ENCODE measurements at places on chromosomes 7 and 10. TPM values are rescaled to one million over a fixed set of nuclear protein-coding genes. Genes with fewer than 3 reads are reported as not detected.

Gene ELMO1
- 25.7 TPM for total RNA-seq

- H3K4me1 ChIP-seq: peaks cover 7% of the 10 kb centered on the region
- peaks cover 2% of the 10 kb centered on the region for H3K36me3 ChIP-seq
- no peak overlapping the region for H3K27ac ChIP-seq
- DNase-seq: no peak
- no peaks in the 10 kb centered on the region for H3K27me3 ChIP-seq
These were observed 210.6 kb downstream of the TNS3 start for GRCh38 chr7:47371317-47371716.

Gene OR9A2
- total RNA-seq: not detected

DNA sequence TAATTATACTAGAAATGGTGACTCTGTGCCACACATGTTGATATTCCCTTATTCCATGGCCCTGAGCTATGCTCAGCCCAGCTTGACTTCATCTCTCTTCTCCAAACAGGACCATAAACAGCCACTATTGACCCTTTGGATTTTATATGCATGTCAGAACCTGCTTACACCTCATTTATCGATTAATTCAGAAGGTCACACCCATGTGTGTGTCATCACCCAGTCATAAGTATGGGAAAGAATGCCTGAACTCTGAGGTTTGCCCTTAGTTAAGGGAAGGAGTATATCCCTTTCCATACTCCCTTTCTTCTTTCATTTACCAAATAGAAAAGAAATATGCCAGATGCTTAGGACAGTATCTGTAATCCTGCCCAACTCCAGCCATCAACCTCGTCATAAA is 602.3 kb downstream of the SORCS3 start:
- H3K4me3 ChIP-seq: no peak overlapping the region
- no peaks in the 10 kb centered on the region for H3K4me1 ChIP-seq
- no peaks in the 10 kb centered on the region for H3K36me3 ChIP-seq
- no peaks in the 10 kb centered on the region for H3K27me3 ChIP-seq

Gene SEMA3D
- total RNA-seq: 0.88 TPM

DNA sequence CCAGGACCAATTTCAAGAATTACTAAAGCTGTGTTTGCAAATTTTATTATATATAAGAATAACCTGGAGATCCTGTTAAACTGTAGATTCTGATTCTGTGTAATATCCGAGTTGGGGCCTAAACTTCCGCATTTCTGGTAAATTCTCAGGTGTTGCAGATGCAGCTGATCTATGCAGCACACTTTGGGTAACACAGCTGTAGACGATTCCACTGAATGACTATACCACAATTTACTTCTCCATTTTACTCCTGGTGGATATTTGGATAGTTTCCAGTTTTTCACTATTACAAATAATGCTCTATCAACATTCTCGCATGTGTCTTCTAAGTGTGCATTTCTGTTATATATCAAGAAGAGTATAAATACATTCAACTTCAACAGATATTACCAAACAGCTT is 7.5 kb downstream of the GDI2 start:
- no peaks in the 10 kb centered on the region for H3K36me3 ChIP-seq
- no peak overlapping the region for H3K4me3 ChIP-seq
- no peaks in the 10 kb centered on the region for H3K27me3 ChIP-seq
- no peak for DNase-seq
- no peak overlapping the region for H3K27ac ChIP-seq
- no peaks in the 10 kb centered on the region for H3K4me1 ChIP-seq

Gene ANKRD30A
- total RNA-seq: not detected

Gene VCL
- total RNA-seq: 58.9 TPM

Gene ELFN1
- total RNA-seq: 7.2 TPM

Gene TMEM184A
- total RNA-seq: 31.0 TPM

- no peak overlapping the region for H3K4me3 ChIP-seq
- H3K36me3 ChIP-seq: no peaks in the 10 kb centered on the region
- H3K27me3 ChIP-seq: no peaks in the 10 kb centered on the region
- H3K27ac ChIP-seq: no peak overlapping the region
These were observed 978.6 kb downstream of the SORCS1 start for GRCh38 chr10:106185951-106186350.

Gene ERVW-1
- total RNA-seq: not detected

Data from right lobe of liver (tissue), 6 donors.